ENCODE measurements at places on chromosomes 12 and 14.

DNA sequence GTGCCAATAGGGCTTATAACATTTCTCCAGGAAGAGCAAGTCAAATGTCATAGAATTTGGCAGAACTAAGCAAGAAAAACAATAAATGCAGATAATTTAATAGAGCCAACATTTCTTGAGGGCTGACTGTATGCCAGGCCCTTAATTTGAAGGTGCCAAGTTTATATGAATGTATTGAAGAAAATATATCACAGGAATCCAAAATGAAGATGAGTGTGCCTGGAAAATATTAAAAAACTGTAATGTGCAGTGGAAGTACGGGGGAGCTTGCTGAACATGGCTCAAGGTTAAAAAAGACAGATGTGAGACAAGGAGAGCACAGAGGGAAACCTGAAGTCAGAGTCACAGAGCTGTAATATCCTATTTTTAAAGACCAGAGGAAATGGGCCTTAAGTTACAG is 16.4 kb downstream of the NR1H4 start:
- no peaks in the 10 kb centered on the region for H3K4me1 ChIP-seq
- H3K36me3 ChIP-seq, result no peaks in the 10 kb centered on the region
- DNase-seq, result no peak
- no peaks in the 10 kb centered on the region for H3K27me3 ChIP-seq
- H3K4me3 ChIP-seq, result no peak overlapping the region
- H3K27ac ChIP-seq, result no peak overlapping the region

- no peak overlapping the region for H3K4me3 ChIP-seq
- H3K36me3 ChIP-seq, result no peaks in the 10 kb centered on the region
- peaks cover 5% of the 10 kb centered on the region for H3K4me1 ChIP-seq
- H3K27me3 ChIP-seq, result no peaks in the 10 kb centered on the region
- no peak overlapping the region for H3K27ac ChIP-seq
These were observed 1.9 kb downstream of the NFE2 start for GRCh38 chr12:54298904-54299303.

GRCh38 chr14:38137005-38137404 is 70.7 kb upstream of the SSTR1 start:
- no peaks in the 10 kb centered on the region for H3K27me3 ChIP-seq
- H3K27ac ChIP-seq, result no peak overlapping the region
- H3K4me3 ChIP-seq, result no peak overlapping the region
- no peaks in the 10 kb centered on the region for H3K4me1 ChIP-seq
- no peaks in the 10 kb centered on the region for H3K36me3 ChIP-seq

GRCh38 chr12:55716582-55716957 is 724 bp downstream of the BLOC1S1 start:
- H3K36me3 ChIP-seq, result no peaks in the 10 kb centered on the region
- peak overlapping the region; percentile 88 for H3K27ac ChIP-seq
- no peak for DNase-seq
- H3K4me3 ChIP-seq, result peak overlapping the region; percentile 79

- no peak overlapping the region for H3K4me3 ChIP-seq
- no peaks in the 10 kb centered on the region for H3K27me3 ChIP-seq
- H3K27ac ChIP-seq, result no peak overlapping the region
- H3K4me1 ChIP-seq, result peaks cover 2% of the 10 kb centered on the region
- H3K36me3 ChIP-seq, result no peaks in the 10 kb centered on the region
These were observed 38.0 kb downstream of the CCDC85C start for GRCh38 chr14:99566009-99566389.

DNA sequence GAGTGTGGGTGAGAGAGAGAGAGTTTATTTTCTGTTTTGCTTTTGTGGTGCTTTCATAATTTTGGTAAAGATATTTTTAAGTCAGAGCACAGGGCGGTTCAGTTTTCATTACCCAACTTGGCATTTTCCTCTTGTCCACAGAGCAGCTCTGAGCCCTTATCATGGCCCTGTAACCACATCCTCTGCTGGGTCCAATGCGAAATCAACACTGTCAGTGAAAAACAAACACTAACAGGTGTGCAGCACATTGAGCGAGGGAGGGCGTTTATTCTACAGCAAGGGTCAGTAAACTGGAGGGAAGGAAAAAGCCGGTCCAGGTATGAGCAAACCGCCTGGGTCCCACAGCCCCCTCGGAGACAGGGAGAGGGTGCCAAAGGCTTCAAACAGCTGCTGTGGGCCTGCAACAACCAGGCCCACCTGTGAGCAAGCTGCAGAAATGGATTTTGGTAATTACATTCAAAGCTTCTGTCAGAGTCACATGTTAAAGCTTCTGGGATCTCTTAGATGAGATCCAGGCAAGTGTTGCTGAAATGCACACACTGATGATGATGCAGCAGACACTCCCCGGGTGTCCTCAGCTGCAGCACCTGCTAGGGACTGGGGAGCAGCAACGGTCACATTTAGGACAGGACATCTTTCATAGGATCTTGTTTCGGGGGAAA is 132.7 kb upstream of the DYRK2 start:
- no peak for DNase-seq
- no peak overlapping the region for H3K4me3 ChIP-seq
- H3K27ac ChIP-seq, result no peak overlapping the region
- no peaks in the 10 kb centered on the region for H3K27me3 ChIP-seq

GRCh38 chr12:91230841-91231240 is 48.2 kb upstream of the DCN start:
- no peaks in the 10 kb centered on the region for H3K27me3 ChIP-seq
- H3K36me3 ChIP-seq, result no peaks in the 10 kb centered on the region
- H3K27ac ChIP-seq, result no peak overlapping the region
- no peak overlapping the region for H3K4me3 ChIP-seq
- no peak for DNase-seq

DNA sequence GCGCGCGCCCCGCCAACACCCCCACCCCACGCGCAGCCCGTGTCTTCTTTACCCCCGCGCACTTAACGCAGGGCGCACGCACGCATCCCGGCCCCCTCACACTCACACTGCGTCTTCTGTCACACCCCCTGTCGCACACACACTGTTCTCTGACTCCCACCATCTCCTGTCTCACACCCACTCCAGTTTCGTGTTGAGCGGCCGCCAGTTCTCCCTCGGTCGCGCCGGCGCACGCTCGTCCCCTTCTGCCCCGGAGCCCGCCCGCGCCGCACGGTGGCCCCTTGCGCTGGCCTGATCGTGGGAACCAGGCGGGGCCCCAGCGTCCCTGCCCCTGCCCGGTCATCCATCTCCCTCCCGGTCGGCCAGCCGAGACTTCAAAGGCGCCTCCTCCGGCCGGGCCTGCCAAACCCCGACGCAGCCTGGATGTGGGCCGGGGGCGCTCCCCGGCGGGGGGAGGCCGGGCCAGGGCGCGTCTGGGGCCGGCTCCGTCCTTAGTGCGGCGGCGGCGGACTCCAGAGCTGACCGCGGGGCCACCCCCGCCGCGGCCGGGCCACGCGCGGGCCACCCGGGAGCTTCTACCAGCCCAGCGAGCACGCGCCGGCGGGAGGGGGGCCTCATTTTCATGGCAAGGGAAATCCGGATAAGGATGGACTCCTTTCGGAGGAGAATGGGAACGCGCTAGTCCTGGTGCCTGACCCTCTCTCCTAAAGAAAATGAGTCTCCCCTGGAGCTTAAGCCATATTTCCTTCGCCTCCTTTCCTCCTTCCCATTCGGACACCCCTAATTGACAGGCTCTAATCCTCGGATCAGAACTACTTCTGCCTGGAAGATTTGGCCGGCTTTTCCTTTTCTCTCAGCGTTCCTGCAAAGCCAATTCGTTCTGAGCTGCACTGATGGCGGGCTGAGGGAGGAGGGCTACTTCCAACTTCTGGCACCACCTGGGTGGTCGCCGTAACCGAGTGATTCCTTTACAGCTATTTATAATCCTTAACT is 82.0 kb upstream of the HMGA2 start:
- H3K4me3 ChIP-seq, result peak overlapping the region; percentile 65
- H3K27ac ChIP-seq, result no peak overlapping the region
- no peak for DNase-seq
- H3K4me1 ChIP-seq, result peaks cover 3% of the 10 kb centered on the region
- peaks cover 4% of the 10 kb centered on the region for H3K27me3 ChIP-seq
- no peaks in the 10 kb centered on the region for H3K36me3 ChIP-seq

All from ascending aorta (tissue), 2 donors.